ENCODE measurements at places on chromosomes 3 and 15.

GRCh38 chr3:9912294-9912935 is 4.5 kb upstream of the IL17RC start:
- DNase-seq, result no peak

GRCh38 chr15:92614791-92615785 is 40.5 kb downstream of the FAM174B start:
- DNase-seq, result no peak

GRCh38 chr3:127692501-127693335 is 20.0 kb downstream of the ABTB1 start:
- DNase-seq, result no peak

- no peak for DNase-seq
Observed at GRCh38 chr3:14252321-14253021, 73.9 kb downstream of the LSM3 start.

- DNase-seq, result no peak
Observed at GRCh38 chr15:47993051-47993450, 127.7 kb upstream of the SLC24A5 start.

- no peak for DNase-seq
Observed at GRCh38 chr15:47551079-47551478, 166.2 kb upstream of the SEMA6D start.

DNA sequence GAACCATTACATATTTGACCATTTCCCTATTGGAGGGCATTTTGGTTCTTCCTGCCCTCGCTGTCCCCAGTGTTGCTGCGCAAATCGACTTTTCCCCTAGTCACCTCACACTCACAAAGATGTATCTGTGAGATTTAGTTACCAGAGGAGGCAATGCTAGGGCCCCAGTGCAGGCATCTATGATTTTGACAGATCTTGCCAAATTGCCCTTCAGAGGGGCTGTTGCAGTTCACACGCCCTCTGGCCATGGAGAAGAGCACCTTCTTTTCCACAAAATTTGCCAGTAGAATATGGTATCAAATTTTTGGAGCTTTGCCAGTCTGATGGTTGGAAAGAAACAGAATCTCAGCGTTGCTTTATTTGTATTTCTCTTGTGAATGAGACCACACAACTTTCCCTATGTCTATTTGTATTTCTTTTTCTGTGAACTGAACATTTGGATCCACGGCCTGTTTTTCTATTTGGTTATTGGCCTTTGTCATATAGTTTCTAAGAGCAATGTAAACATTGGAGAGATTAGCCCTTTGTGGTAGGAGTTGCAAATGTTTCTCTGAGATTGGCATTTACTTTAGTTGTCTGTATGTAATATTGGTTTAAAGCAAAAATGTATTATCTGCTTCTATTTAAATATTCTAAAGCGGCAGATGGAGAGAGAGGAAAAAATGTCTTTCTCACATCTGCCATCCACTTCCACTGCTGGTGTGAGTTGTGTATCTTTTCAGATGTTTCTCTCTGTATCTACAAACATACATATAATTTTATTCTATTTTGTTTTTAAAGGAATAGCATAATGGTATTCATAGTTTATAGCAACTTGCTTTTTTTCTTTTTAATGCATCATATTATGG is 66.1 kb downstream of the DNASE1L3 start:
- DNase-seq, result no peak

GRCh38 chr3:98013411-98014267 is 21.5 kb downstream of the GABRR3 start:
- DNase-seq, result no peak

DNA sequence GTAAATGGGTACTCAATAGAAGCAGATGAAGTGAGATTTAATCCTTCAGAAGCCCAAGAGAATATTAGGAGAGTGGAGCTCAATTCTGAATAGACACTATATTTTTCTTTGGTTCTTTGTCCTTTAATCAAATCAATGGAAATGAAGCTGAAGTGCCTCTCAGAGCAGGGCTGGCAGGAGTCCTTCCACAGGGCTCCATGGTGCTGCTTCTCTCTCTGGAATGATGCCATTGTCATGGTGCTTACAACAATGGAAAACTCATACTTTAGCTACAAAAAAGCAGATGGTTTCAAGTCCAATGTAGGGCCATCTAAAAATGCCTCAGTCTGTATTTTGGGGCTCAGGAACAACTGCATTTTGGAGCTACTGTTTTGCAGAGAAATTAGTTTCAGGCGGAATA is 125.1 kb downstream of the SNRK start:
- DNase-seq, result no peak

GRCh38 chr3:150763841-150764483 is 993 bp upstream of the SIAH2 start:
- DNase-seq, result peak; percentile 76

GRCh38 chr3:155861476-155862183 is 7.4 kb upstream of the SLC33A1 start:
- DNase-seq, result no peak

- no peak for DNase-seq
Observed at GRCh38 chr3:25355034-25355885, 72.8 kb upstream of the RARB start.

GRCh38 chr3:151434151-151434890 is 26.5 kb downstream of the IGSF10 start:
- DNase-seq, result no peak

- DNase-seq, result no peak
Observed at GRCh38 chr3:66322436-66322835, 101.6 kb downstream of the SLC25A26 start.

- no peak for DNase-seq
Observed at GRCh38 chr3:72661115-72661457, 187.2 kb downstream of the SHQ1 start.

Data from dorsolateral prefrontal cortex (tissue), 122 donors.